ENCODE measurements at places on chromosomes 12 and 14.

DNA sequence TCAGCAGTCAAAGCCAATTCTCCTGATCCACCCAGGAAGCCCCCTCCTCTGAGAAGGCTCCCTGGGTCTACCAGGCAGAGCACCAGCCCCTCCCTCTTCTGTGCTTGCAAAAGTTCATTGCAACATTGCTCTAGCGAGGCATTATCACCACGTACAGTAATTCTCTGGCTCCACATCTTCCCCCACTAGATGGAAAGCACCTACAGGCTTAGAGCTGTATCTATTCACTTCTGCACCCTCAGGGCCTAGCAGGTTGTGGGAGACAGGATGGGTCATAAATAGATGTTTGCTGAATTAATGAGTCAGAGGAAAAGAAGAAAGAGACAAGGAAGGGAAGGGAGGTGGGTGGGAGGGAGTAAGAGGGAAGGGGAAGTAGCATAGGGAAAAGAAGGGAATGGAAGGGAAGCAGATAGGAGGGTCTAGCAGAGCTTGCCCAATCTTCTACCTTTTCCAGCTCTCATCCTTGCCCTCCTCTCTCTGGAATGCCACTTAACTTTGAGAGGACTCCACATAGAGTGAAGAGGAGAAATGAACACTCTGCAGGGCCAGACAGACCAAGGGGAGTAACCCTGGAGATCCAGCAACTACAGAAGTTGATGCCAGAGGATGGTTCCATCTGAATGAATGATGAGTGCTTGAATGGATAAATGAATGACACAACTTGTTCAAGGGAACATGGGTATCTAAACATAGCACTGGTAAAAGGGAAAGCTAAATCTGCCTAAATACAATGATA lies 42.0 kb upstream of the NT5DC3 start:
- no peak for DNase-seq

DNA sequence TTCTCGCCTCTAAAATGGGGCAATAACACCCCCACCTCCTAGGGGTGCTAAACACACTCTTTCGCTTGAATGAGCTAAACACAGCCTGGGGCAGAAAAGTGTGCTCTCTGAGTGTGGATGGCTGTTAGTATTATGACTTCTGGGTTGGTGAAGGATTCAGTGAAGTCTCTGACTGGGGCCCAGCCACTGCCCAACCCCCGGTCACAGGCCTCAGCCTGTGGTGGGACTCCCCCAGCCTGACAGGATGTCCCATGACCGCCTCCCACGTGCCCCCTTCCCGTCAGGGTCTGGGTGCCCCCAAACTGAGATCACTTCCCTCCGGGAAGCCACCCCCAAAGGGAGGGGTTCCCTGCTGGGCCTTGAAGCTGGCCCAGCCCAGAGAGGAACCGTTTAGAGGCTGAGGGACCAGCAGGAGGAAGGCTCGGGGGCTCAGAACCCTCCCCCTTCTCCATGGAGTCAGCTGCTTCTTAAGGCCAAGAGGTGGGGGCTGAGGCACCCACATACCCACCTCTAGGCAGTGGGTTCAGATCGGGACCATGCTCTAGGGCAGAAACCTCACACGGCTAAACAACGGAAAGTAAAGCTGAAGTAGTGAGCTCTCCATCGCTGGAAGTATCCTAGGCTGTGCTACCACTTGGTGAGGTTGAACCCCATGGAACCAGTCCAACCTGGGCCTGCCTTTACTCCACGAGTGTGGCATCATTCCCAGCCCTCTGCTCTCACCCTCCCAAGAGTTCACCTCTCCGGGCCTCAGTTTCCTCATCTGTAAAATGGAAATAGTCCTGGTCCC lies 13.8 kb downstream of the DTX1 start:
- no peak for DNase-seq

GRCh38 chr12:41288142-41288811 lies 100.2 kb downstream of the PDZRN4 start:
- DNase-seq, result no peak

DNA sequence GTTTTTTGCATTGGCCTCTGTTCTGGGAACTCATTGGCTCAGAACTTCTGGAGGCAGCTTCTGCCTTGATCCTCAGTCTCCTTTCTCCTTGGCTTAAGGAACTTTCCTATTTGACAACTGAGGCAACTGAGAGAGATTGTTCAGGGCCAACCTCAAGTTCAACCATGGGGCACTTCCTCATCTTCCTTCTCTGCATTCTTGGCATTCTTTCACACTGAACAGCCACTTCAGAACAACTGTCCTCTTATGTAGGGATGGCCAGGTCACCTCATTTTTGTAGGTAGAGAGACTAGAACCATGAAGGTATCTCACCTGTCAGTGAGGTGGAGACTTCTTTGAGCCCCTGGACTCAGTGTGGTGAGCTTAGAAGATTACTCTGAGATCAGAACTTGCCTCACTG lies 63.0 kb upstream of the NRXN3 start:
- DNase-seq, result no peak

GRCh38 chr14:20836668-20837338 lies 34.2 kb upstream of the RNASE1 start:
- no peak for DNase-seq

- DNase-seq, result no peak
Measured at GRCh38 chr14:90281261-90281660, 24.9 kb downstream of the PSMC1 start.

- DNase-seq, result no peak
Measured at GRCh38 chr12:105967038-105967776, 171.5 kb downstream of the NUAK1 start.

GRCh38 chr12:125093681-125094330 lies 28.6 kb downstream of the AACS start:
- DNase-seq, result no peak

- no peak for DNase-seq
Measured at GRCh38 chr14:99512571-99513182, 31.5 kb downstream of the CCNK start.

GRCh38 chr14:34649344-34649743 lies 19.4 kb upstream of the SNX6 start:
- no peak for DNase-seq

- no peak for DNase-seq
Measured at GRCh38 chr14:58824106-58824505, 186.3 kb downstream of the DACT1 start.

- no peak for DNase-seq
Measured at GRCh38 chr12:8455727-8456360, at the start of gene CLEC6A. Gene CLEC6A (plus strand): TSS chr12:8455962. CDS start chr12:8456112, 150 bp downstream.

DNA sequence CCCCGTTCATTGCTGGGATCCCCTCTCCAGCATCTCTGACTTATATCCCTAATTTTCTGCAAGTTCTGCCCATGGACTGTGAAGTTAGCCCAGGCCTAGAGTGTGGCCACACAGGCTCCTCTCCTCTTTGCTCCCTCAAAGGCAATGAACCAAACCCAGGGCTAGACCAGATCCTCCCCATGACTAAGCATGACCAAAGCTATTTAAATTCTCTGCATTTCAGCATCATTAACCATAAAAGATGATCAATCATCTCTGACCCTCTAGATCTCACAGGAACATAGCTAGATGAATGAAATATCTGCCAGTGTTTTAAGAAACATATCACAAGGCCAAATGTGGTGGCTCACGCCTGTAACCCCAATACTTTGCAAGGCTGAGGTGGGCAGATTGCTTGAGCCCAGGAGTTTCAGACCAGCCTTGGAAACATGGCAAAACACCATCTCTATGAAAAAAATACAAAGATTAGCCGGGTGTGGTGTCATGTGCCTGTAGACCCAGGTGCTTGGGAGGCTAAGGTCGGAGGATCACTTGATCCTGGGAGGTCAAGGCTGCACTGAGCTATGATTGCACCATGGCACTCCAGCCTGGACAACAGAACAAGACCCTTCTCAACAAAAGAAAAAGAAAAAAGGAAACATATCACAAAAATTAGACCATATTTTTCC lies 2.2 kb upstream of the KRT3 start:
- DNase-seq, result no peak

- DNase-seq, result no peak
Measured at GRCh38 chr14:55772486-55772885, 192.5 kb downstream of the KTN1 start.

- DNase-seq, result peak; percentile 97
Measured at GRCh38 chr14:106308839-106309389, 782.5 kb downstream of the TMEM121 start.

DNA sequence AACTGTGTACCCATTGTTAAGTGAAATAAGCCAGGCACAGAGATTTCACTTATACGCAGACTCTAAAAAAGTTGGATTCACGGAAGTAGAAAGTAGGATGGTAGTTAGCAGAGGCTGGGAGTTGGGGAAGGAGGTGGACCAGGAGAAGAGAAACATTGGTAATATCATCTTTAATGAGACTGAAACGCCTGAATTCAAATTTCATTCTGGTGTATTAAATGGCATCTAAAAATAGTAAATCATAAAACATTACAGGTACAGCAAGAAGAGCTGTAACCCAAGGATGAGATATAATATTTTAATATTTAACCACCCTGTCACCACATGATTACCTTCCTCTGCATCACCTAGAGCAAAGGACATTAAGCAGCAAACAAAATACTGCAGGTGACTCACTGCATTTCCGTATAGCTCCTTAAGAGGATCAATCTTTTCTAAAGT lies 99.4 kb downstream of the EPS8 start:
- DNase-seq, result no peak

- no peak for DNase-seq
Measured at GRCh38 chr12:111638556-111638955, 39.4 kb upstream of the ATXN2 start.

DNA sequence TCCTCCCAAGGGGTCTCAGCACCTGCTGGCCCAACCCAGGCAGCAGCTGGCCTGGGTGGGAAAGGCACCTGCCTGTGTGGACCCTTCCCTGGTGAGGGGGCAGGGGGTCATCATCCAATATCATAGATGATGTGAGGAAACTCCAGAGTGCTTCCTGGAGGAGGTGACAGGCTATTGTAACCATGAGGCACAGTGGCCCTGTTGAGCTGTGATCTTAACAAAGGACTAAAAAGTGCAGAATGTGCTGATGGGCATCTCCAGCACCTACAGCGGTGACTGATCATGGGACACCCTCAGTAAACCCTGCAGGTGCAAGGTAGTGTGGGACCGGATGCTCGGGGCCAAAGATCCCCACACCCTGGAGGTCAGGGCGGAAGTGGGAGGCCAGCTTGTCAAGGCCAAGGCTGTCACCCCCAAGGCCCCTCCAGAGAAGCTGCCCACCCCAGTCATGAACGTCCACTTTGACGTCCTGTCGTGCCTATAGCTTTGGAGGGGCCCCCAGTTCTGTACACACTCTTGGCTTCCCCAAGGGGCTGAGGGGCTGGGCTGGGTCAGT lies 7.5 kb downstream of the MMP17 start:
- no peak for DNase-seq

- DNase-seq, result no peak
Measured at GRCh38 chr12:6603095-6603567, 4.0 kb downstream of the CHD4 start.

DNA sequence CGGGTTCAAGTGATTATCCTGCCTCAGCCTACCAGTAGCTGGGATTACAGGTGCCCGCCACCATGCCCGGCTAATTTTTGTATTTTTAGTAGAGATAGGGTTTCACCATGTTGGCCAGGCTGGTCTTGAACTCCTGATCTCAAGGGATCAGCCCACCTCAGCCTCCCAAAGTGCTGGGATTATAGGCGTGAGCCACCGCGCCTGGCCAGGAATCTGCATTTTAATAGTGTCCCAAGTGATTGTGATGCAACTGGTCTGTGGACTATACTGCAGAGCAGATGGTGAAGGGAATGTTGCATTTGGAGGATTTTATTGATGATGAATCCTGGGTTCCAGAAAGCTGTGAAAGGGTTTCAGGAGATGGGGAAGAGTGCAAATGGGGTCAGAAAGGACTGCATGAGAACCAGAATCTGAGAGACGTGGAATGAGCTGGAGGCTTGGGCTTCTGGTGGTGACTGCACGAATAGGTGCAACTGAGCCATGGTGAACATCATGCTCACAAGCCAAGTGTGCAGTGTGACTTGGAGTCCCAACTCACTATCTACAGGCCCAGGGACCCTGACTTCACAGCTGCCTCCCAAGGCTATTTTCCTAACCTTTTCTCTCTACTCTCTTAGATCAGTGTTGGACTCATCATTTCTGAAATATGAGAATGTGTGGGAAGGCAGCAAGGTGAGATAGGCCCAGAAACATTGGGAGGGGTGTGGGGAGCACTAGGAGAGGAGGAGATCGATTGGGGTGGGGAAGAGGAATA lies 4.5 kb downstream of the RPS26 start:
- DNase-seq, result no peak

DNA sequence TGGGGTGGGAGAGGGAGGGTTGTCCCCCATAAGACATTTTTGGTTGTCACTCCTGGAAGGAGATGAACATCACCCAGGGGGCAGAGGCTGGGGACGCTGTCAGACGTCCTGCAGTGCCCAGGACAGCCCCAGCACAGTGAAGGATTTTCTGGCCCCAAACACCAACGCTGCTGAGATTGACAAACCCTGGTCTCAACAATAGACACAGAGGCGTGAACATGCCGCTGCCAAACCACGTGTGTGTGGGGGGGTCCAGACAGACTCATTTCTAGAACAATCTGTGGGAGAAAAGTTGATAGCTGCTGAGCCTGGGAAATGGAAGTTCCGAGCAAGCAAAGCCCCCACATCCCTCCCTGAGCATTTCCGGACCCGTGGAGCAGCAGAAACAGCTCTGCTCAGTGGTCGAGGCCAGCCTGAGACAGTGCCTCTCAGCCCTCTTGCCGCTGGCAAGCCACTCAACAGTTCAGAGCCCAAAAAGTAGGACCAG lies 43.8 kb upstream of the CLMN start:
- no peak for DNase-seq

DNA sequence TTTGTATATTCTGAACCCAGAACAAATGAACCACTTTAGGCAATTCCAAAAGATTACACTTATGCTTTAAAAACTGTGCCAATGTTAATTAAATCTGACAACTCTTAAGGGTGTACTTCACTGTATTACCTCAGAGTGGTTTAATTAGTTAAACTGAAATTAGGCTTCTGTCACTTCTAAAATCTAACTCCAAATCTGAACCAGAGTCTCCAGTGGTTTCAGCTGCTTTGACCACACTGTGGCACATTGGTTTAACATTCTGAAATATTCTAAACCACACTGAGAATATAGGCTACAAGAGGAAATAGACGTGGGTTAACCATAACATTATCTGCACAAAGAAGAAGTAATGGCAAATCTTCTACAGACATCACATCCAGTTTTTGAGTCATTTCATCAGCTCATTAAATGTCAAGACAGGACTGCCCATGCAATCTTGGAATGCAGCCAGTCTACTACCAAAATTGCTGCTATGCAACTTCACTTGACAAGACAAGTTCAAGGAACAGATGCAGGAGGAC lies 94.8 kb downstream of the LRP6 start:
- DNase-seq, result no peak

DNA sequence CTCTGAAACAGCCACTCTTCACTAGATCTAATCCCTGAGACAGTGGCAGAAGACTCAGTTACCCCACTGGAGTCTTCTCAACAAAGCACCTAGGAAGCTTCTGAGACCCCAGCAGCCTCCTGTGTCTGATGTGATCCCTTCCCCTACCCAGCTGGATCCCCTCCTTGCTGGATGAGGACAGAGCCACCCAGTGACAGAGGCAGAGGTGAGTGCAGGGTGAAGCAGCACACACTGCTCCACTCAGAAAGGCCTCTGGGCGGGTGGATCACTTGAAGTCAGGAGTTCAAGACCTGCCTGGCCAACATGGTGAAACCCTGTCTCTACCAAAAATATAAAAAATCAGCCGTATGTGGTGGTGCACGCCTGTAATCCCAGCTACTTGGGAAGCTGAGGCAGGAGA lies 2.7 kb downstream of the SPRYD3 start:
- no peak for DNase-seq

GRCh38 chr14:77822307-77822706 lies 22.4 kb downstream of the ADCK1 start:
- DNase-seq, result no peak

GRCh38 chr12:94839347-94839746 lies 164.2 kb downstream of the NDUFA12 start:
- DNase-seq, result no peak
